ENCODE measurements at places on chromosomes 4 and X.
A peak's percentile ranks its signal among the peaks of the same experiment; 100 is the strongest.

- DNase-seq: peak; percentile 32
These were observed 26.0 kb downstream of the ARL13A start for GRCh38 chrX:100995469-100995868.

- no peak for DNase-seq
These were observed 687.1 kb upstream of the MAGEB2 start for GRCh38 chrX:29528281-29528680.

GRCh38 chr4:37802068-37802666, 24.3 kb upstream of the PGM2 start:
- DNase-seq: no peak

- no peak for DNase-seq
These were observed 42.9 kb upstream of the DDX60 start for GRCh38 chr4:168361365-168362024.

DNA sequence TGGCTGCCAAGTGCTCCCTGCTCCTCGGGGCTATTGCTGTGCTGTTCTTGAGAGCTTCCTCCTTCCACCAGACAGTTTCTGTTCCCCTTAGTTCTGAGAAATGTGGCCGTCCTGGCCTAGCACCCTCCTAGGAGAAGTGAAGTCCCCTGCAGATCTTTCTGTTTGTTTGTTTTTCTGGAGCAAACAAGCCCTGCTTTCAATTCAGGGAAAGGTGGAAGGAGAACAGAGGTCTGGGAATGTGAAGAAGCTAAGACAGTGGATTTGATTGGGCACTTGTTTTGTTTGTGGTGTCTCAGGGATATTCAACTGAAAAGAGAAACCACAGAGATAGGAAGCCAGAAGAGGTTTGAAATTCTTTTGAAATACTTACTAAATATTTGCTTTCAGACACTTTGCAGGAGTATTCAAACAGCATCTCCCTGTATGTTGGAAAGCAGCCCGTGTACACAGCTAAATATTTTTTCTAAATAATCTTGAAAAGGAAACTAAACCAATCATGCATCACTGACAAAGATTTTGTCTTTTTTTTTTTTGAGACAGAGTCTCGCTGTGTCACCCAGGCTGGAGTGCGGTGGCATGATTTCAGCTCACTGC, 36.5 kb upstream of the PPM1K start:
- DNase-seq: peak; percentile 41

- DNase-seq: no peak
These were observed 469.0 kb upstream of the BOD1L1 start for GRCh38 chr4:14096396-14096965.

DNA sequence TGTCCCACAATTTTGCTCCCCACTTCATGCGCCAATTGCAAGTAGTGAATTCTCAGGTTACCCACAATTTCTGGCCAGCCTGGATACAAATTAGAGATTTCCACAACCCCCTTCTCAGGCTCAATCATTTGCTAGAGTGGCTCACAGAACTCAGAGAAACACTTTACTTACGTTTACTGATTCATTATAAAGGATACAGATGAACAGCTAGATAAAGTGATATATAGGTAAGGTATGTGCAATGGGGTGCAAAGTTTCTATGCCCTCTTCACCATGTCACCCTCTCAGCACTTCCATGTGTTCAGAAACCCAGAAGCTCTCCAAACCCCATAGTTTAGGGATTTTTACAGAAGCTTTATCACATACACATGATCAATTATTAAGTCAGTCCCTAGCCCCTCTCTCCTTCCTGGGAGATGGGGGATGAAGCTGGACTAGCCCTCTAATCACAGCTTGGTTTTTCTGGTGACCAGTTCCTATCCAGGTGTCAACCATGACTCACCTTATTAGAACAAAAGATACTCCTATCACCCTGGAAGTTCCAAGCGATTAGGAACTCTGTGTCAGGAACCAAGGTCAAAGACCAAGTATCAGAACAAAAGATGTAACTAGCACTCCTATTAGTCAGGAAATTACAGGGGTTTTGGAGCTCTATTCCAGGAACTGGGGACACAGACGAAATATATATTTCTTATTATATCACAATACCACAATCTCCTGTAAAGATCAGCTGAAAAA, 33.5 kb upstream of the PRRG1 start:
- no peak for DNase-seq

GRCh38 chrX:2707334-2707760, 16.3 kb downstream of the CD99 start:
- DNase-seq: peak; percentile 83

DNA sequence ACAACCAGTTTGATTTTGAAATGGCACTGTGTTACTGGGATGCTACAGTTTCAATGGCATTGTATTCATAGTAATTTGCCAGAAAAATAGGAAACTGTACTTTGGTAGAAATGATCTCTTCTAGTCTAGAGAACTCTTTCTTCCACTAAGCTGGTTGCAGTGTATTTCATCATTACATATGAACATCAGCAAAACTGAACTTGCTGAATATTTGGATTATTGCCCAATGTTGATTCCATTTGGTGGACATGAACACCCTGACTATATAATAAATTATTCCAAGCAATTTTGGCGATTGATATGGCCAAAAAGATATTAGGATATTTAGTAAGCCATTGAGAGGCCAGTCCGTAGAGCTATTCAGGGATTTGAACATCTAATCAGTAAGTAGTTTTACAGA, 191.8 kb upstream of the CXorf66 start:
- no peak for DNase-seq

DNA sequence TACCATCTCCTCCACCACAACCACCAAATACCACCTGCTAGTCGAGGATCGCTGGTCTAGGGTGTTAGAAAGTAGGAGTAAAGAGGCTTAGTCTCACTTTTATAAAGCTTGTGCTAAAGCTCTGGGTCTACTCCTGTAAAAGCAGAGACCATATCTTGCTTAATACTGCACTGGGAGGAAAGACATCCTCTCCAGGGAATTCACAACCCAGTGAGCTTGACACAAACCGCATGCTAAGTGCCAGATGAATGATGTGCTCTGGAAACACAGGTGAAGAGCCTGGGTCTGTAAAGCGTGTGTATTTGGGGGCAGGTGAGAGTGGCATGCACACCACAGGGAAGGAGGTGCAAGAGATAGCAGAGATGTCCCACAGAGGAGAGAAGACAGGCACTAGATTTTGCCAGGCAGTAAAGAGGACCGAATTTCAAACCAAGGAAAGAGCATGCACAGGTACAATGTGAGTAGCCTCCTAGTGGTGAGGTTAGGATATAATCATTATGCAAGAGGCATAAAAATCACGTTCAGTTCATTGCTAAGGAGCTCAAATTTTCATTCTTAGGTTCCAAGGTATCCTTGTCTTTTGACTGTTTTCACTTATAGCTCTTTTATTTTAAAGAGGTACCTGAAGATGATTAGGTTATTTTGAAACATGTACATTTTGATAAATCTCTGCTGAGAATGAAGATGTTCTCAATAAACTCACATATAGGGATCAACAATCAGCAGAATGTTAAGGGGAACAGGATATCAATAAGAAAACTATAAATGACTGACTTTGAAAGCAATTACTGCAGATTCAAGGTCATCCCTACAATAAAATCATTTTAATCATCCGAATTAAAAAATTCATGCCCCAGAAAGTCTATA, 20.7 kb downstream of the TAPT1 start:
- DNase-seq: no peak

DNA sequence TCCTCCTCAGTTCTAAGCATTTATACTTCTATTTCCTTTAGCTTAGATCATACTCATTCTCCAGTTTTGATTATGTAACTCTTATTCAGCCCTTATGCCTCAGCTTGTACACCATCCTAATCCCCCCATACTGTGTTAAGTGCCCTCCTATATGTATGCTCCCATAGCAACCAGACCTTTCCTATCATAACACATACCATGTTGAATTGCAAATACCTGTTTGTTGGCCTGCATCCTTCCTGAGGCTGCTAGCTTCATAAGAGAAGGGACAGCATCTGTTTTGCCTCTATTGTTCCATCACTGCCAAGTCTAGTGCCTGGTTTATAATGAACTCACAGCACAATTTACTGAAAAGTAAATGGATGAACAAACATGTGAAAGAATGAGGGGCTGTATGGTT, 443.7 kb downstream of the CENPC start:
- DNase-seq: no peak

- no peak for DNase-seq
These were observed 10.7 kb downstream of the MAGED2 start for GRCh38 chrX:54818221-54818620.

GRCh38 chrX:13994104-13994503, 35.6 kb downstream of the GEMIN8 start:
- no peak for DNase-seq

DNA sequence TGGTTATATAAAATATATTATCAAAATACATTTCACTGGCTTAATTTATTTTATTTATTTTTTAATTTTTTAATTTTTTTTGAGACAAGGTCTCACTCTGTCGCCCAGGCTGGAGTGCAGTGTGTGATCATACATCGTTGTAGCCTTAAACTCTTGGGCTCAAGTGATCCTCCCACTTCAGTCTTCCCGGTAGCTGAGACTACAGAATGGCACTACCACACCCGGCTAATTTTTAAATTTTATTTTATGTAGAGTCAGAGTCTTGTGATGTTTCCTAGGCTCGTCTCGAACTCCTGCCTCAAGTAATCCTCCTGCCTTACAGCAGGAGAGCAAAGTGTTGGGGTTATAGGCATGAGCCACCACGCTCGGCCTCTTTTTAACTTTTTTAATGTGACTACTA, 143.8 kb downstream of the CEP135 start:
- DNase-seq: no peak

GRCh38 chr4:176883108-176883550, 90.4 kb upstream of the VEGFC start:
- no peak for DNase-seq

DNA sequence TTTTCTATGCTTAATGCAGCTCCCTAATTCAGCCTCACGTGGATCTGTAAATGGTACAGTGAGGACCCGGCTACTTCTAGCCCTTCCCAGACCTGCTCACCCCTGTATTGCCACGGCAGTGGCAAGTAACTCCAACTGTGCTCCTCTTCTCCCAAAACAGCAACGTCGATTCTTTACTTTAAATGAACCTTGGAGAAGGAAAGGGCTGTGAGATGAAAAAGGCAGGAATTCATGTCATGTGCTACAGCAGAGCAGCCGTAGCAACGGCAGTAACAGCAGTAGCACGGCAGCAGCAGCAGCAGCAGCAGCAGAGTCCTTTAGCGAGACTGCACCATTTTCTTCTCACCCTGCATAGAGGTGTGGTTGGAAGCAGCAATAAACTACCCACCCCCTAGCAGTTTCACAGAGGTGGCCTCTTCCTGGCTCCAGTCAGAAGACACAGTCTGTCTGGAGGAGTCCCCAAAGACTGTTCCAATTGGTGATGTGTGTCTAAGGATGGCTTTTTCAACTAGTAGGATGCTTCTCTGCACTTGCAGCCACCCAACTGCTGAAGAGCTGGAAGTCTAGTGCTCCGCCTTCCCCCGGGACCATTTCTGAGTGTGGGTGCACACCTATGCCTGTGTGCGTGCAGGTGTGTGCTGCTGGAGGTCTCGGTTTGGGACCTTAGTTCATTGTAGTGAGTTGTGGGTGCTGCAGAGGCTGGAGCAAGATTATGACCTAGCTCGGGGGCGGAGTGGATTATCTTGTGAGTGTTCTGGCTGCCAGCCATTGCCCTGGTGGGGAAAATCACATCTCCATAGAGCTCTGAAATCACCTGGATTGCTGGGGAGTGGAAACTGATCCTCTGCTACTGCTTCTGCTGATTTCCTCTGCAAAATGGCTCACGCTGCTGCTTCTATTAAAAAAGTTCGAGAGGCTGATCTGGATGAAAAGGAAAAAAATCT, 67.2 kb downstream of the ANK2 start:
- no peak for DNase-seq

GRCh38 chr4:2574863-2575262, 38.4 kb downstream of the FAM193A start:
- no peak for DNase-seq

GRCh38 chr4:105147553-105148161, 981 bp downstream of the TET2 start:
- DNase-seq: peak; percentile 16

GRCh38 chrX:149528381-149528780, 12.4 kb upstream of the EOLA1 start:
- no peak for DNase-seq

DNA sequence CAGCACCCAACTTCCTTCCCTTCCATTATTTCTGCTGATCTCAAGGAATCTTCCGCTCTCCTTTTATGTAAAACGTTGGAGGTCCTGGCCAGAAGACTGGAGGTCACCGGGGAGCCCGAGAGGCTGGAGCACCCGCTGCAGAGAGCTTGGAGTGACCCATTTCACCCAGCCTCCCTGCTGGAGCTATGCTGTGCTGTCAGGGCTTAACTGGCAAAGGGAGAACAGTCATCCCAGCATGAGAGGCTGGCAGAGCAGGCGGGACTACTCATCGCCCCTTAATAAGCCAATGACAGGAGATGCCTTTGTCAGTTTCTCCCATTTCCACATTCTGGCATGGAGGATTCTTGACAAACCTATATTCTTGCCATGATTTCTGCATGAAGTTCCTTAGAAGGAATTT, 98.9 kb downstream of the GATB start:
- no peak for DNase-seq

DNA sequence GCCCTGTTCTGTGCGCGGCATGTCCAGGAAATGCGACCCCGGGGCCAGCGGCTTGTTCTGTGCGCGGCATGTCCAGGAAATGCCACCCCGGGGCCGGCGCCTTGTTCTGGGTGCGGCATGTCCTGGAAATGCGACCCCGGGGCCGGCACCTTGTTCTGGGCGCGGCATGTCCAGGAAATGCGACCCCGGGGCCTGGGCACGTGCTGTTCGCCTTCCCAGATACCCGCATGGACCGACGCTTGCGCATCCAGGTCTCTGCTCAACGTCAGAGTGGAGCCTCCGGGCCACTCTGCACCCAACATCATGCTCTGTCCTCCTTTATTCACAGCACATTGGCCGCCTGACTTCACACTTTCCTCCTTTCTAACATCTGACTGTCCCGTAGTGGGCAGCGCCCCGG, 75.8 kb upstream of the PSAPL1 start:
- DNase-seq: no peak

DNA sequence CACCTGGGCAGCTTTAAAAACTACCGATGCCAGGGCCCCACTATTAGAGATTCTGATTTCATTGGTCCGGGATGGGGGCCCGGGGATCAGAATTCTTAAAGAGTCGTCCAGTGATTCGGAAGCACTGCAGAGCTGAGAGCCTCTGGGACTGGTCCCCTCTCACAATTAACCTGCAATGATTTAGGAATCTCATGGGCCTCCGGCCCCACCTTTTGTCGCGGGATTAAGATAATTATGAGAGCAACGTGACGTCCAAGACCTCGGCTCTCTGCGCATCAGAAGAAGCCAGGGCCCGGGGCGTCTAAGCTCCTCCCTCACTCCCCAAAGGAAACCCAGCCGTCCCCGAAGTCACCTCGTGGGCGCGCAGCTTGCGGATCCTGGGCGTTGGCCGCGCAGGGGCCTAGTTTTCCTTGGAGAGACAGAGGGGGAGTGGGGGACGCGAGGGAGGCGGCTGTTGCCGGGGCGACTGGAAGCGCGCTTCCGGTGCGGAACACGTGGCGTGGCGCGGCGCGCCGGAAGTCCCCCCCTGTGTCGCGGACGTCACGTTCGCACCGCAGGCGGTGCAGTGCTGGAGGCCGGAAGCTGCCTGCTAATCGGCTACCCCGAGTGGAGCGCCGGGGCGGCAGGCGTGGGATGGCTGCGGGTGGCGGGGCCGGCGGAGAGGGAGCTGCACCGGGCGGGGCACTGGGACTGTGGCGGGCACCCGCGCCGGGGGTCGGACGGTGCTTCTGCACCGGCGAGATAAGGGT, at the start of gene GEMIN8:
TSS of gene GEMIN8 (minus strand) at position 468 of the 749 bp plus-strand sequence. CDS start 8,414 bp downstream, outside the sequence.
- DNase-seq: peak; percentile 88
